ENCODE measurements at places on chromosomes 5 and 9. TPM values are rescaled to one million over a fixed set of nuclear protein-coding genes. Genes with fewer than 3 reads are reported as not detected.

Gene DIRAS2
- not detected for total RNA-seq

Gene GARIN3
- total RNA-seq = not detected

Gene SPAAR
- not detected for total RNA-seq

Gene OR1Q1
- total RNA-seq = not detected

Gene TRAF1
- 64.3 TPM for total RNA-seq

GRCh38 chr9:91024841-91025240 lies 223.2 kb downstream of the SYK start:
- H3K4me1 ChIP-seq = peaks cover 10% of the 10 kb centered on the region
- H3K36me3 ChIP-seq = peaks cover 8% of the 10 kb centered on the region
- H3K27ac ChIP-seq = no peak overlapping the region
- no peak overlapping the region for H3K4me3 ChIP-seq

GRCh38 chr5:43019291-43019613 lies 20.9 kb downstream of the ANXA2R start:
- no peak for DNase-seq
- H3K4me1 ChIP-seq = peaks cover 43% of the 10 kb centered on the region
- peak overlapping the region; percentile 100 for H3K27ac ChIP-seq

DNA sequence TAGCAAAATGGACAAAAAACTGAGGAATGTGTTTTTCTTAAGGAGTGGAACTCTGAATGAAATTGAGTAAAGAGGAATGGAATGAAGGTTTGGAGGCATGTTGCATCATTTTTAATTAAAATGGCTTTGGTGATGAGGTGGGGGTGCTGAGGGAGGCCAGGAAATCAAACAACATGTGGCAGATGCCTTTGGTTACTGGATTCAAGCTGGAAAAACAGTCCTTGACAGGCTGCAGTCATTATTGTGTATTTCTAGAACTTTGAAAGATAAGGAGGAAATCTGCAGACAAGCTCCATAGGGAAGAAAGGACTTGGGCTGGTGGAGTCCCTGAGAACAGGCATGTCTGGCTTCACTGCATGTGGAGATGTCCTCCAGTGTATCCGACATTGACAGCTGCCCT lies 203.5 kb upstream of the HAPLN1 start:
- no peaks in the 10 kb centered on the region for H3K36me3 ChIP-seq
- no peak overlapping the region for H3K27ac ChIP-seq
- no peaks in the 10 kb centered on the region for H3K27me3 ChIP-seq
- no peak overlapping the region for H3K4me3 ChIP-seq
- no peak for DNase-seq
- no peaks in the 10 kb centered on the region for H3K4me1 ChIP-seq

DNA sequence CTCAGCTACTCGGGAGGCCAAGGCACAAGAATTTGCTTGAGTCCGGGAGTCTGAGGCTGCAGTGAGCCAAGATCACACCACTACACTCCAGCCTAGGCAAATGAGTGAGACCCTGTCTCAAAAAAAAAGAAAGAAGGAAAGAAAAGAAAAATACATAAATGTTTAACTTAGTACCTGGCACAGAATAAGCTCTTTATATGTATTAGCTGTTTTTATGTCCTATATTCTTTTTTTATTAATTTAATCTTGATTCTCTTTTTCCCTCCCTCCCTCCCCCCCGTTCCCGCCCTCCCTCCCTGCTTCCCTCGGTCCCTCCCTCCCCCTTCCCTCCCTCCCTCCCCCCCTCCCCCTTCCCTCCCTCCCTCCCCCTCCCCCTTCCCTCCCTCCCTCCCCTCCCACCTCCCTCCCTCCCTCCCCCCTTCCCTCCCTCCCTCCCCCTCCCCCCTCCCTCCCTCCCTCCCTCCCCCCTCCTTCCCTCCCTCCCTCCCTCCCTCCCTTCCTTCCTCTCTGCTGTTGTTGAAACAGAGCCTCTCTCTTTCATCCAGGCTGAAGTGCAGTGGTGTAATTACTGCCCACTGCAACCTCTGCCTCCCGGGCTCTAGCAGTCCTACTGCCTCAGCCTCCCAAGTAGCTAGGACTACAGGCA lies 135.8 kb upstream of the GRHPR start:
- peaks cover 18% of the 10 kb centered on the region for H3K36me3 ChIP-seq
- no peak for DNase-seq

- H3K4me1 ChIP-seq = peaks cover 40% of the 10 kb centered on the region
- H3K27ac ChIP-seq = no peak overlapping the region
- H3K4me3 ChIP-seq = no peak overlapping the region
- no peaks in the 10 kb centered on the region for H3K27me3 ChIP-seq
- peaks cover 6% of the 10 kb centered on the region for H3K36me3 ChIP-seq
- no peak for DNase-seq
Observed at GRCh38 chr5:151249281-151249680, 3.7 kb upstream of the GM2A start.

- no peaks in the 10 kb centered on the region for H3K36me3 ChIP-seq
- H3K27ac ChIP-seq = no peak overlapping the region
- no peak overlapping the region for H3K4me3 ChIP-seq
- H3K4me1 ChIP-seq = peaks cover 9% of the 10 kb centered on the region
- DNase-seq = no peak
Observed at GRCh38 chr5:66704790-66705425, 108.7 kb downstream of the MAST4 start.

- no peak for DNase-seq
- no peaks in the 10 kb centered on the region for H3K4me1 ChIP-seq
Observed at GRCh38 chr5:61438298-61438970, 106.4 kb downstream of the ZSWIM6 start.

- no peaks in the 10 kb centered on the region for H3K4me1 ChIP-seq
- no peak overlapping the region for H3K4me3 ChIP-seq
- H3K27ac ChIP-seq = peak overlapping the region; percentile 52
- peaks cover 24% of the 10 kb centered on the region for H3K36me3 ChIP-seq
Observed at GRCh38 chr9:128633601-128634000, 23.0 kb downstream of the DYNC2I2 start.

- H3K27me3 ChIP-seq = peaks cover 11% of the 10 kb centered on the region
- DNase-seq = no peak
- peaks cover 3% of the 10 kb centered on the region for H3K4me1 ChIP-seq
- no peak overlapping the region for H3K27ac ChIP-seq
- H3K4me3 ChIP-seq = no peak overlapping the region
Observed at GRCh38 chr9:127216210-127216887, 48.2 kb upstream of the GARNL3 start.

DNA sequence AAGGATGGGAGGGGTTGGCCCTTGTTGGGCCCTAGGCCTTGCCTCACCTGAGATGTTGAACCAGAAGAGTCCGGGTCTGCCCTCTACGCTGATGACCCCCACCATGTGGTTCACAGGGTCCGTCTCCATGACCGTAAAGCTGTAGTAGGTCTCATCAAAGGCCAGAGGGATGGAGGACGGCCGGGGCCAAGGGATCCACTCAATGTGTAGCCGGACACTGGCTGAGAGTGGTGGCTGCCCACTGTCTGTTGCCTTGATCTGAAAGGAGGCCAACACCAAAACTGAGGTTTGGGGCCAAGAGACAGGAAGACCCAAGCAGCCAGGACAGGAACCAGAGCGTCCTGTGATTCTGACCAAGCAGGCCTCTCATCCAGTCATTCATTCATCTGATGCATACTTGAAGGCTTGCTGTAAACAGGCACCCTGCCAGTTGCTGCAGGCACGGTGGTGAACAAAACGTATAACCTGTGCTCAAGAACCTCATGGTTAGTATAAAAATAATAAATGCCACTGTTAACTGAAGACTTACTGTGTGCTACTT lies 37.9 kb downstream of the FAT2 start:
- no peak overlapping the region for H3K4me3 ChIP-seq
- no peaks in the 10 kb centered on the region for H3K4me1 ChIP-seq
- H3K36me3 ChIP-seq = no peaks in the 10 kb centered on the region
- no peak for DNase-seq

DNA sequence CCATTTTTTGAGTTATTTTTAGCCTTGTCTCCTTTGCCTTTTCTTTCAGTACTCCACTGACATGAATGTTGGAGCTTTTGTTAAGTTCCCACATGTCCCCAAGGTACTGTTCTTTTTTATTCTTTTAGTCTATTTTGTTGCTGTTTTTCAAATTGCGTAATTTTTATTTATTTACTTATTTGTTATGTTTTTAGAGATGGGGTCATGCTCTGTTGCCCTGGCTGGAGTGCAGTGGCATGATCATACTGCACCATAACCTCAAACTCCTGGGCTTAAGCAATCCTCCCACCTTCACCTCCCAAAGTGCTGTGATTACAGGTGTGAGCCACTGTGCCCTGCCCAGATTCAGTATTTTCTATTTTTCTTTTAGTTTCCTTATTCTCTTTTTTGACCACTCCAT lies 5.4 kb upstream of the PCDHA1 start:
- no peaks in the 10 kb centered on the region for H3K4me1 ChIP-seq
- no peak overlapping the region for H3K27ac ChIP-seq
- H3K4me3 ChIP-seq = no peak overlapping the region
- no peaks in the 10 kb centered on the region for H3K36me3 ChIP-seq

DNA sequence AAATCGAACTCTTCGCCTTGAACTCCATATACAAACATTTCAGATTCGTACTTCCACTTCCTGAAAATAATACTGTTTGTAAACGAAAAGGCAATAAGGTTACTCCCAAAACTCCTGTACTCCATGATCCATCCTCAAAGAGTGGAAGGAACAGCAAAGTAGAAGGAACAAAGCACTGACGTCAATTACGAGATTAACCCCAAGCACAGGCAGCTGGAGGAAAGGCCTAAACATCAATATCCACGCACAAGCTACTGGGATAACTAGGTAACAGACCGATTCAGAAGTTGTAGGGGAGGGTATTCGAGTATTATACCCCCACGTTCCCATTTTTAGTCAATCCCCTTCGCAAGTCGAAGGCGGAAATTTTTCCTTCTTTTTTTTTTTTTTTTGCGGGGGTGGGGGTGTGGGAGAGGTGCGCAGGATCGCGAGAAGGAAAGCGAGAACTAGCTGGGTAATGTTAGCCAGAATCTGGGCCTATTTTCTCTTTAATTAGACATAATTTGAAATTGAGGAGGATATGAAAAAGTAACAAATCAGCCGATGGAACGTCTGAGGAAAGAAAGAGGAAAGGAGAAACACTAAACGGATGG lies 909 bp downstream of the AFF4 start:
- peaks cover 23% of the 10 kb centered on the region for H3K4me1 ChIP-seq
- H3K36me3 ChIP-seq = peaks cover 19% of the 10 kb centered on the region
- DNase-seq = peak; percentile 29
- peak overlapping the region; percentile 99 for H3K27ac ChIP-seq

GRCh38 chr5:6019612-6020011 lies 358.7 kb downstream of the MED10 start:
- no peaks in the 10 kb centered on the region for H3K4me1 ChIP-seq
- H3K36me3 ChIP-seq = no peaks in the 10 kb centered on the region
- H3K27me3 ChIP-seq = no peaks in the 10 kb centered on the region
- DNase-seq = no peak
- no peak overlapping the region for H3K27ac ChIP-seq

DNA sequence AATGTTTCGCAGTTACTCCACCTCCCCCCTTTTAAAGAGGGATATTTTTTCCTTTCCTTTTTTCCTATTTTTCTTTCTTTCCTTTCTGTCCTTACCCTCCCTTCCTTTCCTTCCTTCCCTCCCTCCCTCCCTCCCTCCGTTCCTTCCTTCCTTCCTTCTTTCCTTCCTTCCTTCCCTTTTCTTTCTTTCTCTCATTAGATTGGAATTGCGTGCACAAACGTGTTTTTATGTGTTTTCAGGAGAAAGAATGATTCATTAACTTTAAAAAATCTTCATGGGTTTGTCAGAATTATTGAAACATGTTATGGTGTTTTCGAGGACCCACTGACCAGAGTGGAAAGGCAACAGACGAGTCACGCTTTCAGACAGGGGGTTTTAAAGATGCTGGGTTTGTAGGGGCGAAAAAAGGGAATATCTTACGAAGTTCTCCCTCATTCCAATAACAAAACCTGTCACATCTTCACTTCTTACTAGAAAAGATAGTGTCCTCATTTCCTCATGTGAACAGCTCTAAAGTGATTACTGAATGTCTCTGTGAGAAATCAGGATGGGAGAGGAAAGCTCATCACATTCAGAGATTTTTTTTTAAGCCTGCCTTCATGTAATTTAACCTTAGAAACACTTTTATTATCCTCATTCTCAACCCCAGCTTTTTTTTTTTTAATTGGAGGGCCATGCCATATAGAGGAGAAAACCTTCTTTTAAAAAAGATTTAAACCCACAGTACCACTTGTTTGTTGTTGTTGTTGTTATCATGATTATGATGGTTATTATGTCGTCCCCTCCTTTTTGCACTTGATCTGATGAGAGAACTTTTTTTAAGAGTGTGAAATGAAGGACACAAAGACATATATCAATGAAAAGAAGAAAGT lies 21.9 kb downstream of the NR2F1 start:
- peaks cover 1% of the 10 kb centered on the region for H3K36me3 ChIP-seq
- DNase-seq = no peak
- no peak overlapping the region for H3K4me3 ChIP-seq

DNA sequence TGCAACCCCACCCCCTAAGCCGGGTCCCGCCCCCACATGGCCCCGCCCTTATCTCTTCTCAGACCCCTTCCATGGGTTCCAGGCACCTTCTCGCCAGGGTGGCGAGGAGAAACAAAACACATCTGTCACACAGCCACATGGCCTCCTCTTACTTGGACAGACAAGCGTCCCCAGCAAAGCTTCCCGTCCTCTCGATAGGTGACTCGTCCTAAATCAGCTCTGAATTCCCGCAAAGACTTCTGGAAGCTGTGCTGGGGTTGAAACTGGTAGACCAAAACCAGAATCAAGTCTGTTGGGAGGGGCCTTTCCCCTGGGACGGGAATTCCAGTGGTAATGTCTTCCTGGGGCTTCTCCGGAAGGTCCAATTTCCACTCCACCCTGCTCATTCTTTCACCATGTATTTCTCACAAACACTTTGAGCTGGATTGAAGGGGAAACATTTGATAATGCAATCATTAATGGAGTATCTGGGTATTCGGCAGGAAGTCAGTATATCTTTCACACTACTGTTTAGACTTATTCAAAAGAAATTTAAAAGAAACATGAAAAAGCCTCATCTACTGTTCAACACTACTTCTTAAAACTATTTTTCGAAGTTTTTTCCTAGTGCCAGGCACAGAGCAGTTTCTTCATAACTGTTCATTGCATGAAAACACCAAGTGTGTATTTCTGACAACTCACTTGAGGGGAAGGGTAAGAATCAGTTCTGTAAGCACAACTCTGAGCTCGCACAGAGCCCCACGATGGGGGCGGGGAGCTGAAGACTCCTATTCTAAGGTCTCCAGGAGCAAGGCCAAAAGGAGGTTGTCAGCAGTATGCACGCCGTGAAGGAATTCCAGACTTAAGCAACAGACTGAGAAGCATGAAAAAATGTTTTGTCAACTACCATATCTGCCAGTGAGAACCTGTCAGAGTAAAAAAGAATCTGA lies 644 bp upstream of the CTNNAL1 start:
- peak overlapping the region; percentile 85 for H3K27ac ChIP-seq
- DNase-seq = no peak
- H3K4me3 ChIP-seq = peak overlapping the region; percentile 85

DNA sequence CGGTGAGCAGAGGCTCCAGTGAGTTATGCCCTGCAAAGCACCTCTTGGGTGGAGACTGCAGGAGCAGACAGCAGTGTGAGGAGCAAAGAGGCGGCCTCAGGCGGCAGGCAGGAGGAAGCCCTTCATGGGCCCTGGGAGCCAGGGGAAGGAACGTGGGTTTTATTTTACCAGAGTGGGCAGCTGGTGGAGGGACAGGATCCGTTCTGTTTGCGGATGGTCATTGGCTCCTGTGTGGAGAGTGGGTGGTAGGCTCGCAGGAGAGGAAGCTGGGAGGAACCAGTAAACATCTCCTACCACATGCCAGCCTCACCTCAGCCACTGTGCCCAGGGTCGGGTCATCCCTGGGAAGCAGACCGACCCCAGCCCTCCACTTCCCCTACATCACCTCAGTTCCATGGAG lies 24.4 kb downstream of the HNRNPH1 start:
- H3K4me1 ChIP-seq = no peaks in the 10 kb centered on the region
- DNase-seq = no peak
- peak overlapping the region; percentile 66 for H3K27ac ChIP-seq
- H3K27me3 ChIP-seq = no peaks in the 10 kb centered on the region

Data from activated CD4-positive, alpha-beta T cell treated with anti-CD3 and anti-CD28 coated beads, Interleukin-2, amount 10 ng/mL, durations not matched to agents 7 days and 5 days (primary cell).